Activated T-helper 2 cell treated with anti-CD3 and anti-CD28 coated beads, Interferon-gamma antibody, Interleukin-2, Interleukin-4, amounts not matched to agents 10 μg/mL and 5 μg/mL and 100 μg/mL, durations not matched to agents 14 hours and 24 hours and 36 hours (primary cell): ENCODE measurements at places on chromosomes 5 and 9.
A peak's percentile ranks its signal among the peaks of the same experiment; 100 is the strongest.

DNA sequence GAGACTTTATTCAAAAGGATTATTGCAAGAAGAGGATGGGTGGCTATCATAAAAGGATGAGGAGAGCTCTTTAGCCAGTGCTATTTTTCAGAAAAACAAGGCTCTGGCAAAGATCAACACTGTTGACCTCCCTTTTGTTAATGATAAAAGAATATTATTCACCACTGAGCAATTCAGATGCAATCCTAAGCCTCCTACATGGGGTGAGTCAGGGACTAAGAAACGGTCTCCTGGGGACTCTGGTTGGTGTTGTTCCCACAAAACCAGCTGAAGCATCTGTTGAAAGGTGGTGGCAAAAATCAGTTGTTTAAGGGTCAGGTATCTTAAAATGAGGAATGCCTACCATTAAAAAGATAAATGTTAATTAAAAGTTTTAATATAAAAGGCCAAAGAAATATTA is 7.7 kb upstream of the GCNT1 start:
- H3K27me3 ChIP-seq, result no peaks in the 10 kb centered on the region
- H3K4me1 ChIP-seq, result peaks cover 37% of the 10 kb centered on the region
- no peak overlapping the region for H3K27ac ChIP-seq
- H3K4me3 ChIP-seq, result no peak overlapping the region
- H3K36me3 ChIP-seq, result peaks cover 34% of the 10 kb centered on the region

DNA sequence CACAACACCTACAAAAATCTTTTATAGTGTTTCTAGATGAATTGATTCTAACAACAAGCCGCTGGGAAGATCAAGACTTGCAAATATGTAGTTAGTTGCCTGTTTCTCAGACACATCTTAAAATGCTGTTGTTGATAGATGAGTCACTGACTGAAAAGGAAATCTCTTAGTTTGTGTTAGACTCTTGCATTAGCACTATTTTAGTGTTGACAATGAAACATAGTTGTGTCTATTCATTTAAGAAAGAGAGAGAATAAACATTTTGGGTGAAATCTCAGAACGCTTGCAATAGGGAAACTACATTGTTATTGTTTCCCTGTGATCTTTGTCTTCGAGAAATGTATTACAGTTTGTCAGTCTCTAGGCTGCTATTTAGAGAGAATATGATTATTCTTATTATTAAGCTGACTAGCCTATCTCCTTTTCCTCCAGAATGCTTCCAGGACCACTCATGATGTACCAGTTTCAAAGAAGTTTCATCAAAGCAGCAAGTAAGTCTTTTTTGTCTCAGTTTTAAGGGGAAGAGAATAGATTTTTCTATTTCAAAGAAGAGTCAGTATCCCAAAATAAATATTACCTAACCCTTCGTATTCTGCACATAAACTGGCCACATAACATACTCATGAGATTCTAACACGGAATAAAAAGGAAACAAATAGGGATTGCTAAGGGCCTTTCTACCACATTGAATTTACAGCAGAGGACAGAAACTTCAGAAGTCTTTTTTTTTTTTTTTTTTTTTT is 285.6 kb downstream of the ARHGAP26 start:
- H3K27ac ChIP-seq, result peak overlapping the region; percentile 96
- H3K4me1 ChIP-seq, result peaks cover 72% of the 10 kb centered on the region
- H3K4me3 ChIP-seq, result no peak overlapping the region
- no peaks in the 10 kb centered on the region for H3K27me3 ChIP-seq

DNA sequence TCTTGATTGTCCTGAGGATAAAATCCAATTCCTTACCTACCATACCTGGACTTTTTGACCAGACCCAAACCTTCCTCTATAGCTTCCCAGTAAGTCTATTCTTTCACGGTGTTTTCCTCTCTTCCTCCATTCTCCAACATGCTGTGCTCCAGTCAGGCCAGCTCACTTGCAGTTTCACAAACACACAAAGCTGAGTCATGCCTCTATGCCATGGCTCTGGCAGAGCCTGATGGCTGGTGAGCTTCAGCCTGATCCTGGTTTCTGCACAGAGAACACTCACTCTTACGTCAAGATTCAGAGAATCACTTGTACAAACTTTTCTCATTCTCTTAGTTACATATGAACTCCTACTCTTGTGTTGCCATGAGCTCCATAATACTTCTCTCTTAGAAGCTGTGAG is 27.7 kb upstream of the PAX5 start:
- H3K27me3 ChIP-seq, result peaks cover 41% of the 10 kb centered on the region
- no peak overlapping the region for H3K27ac ChIP-seq
- DNase-seq, result no peak
- no peaks in the 10 kb centered on the region for H3K36me3 ChIP-seq

GRCh38 chr5:91194824-91195381 is 188.2 kb downstream of the ARRDC3 start:
- no peak for DNase-seq
- peaks cover 3% of the 10 kb centered on the region for H3K4me1 ChIP-seq
- H3K27ac ChIP-seq, result no peak overlapping the region
- no peak overlapping the region for H3K4me3 ChIP-seq

DNA sequence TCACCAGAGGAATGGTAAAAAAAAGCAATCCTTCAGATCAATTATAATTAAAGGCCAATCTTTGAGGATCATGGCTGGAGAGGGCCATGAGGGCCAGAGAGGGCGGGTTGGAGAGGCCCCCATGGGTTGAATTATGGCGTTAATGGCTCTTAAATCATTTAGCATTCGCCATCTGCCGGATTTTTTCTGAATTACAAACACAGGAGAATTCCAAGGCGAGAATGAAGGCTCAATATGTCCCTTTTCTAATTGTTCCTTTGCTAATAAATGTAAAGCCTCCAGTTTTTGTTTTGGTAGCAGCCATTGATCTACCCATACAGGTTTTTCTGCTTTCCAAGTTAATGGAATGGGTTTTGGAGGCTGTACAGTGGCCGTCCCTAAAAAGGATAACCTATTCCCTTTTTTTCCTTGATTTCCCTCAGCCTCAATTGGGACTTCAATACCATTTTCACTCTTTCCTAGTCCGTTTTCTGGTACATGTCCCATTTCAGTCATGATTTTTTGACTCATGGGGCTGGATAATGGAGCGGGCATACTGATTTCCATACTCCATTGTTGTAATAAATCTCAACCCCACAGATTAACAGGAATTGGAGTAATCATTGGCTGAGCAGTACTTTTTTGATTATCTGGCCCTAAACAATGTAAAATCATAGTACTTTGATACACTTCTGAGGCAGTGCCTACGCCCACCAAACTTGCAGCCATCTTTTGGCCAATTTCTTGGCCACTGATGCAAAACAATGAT is 6.7 kb upstream of the TMEM141 start:
- no peak for DNase-seq
- H3K27me3 ChIP-seq, result peaks cover 30% of the 10 kb centered on the region
- no peaks in the 10 kb centered on the region for H3K36me3 ChIP-seq

- H3K27ac ChIP-seq, result no peak overlapping the region
- H3K27me3 ChIP-seq, result peaks cover 9% of the 10 kb centered on the region
- peaks cover 2% of the 10 kb centered on the region for H3K36me3 ChIP-seq
- no peak for DNase-seq
These were observed 14.0 kb upstream of the CFAP95 start for GRCh38 chr9:69806627-69807026.

GRCh38 chr5:96835791-96836191 is 28.0 kb upstream of the ERAP1 start:
- H3K4me1 ChIP-seq, result peaks cover 2% of the 10 kb centered on the region
- no peak overlapping the region for H3K4me3 ChIP-seq
- H3K36me3 ChIP-seq, result no peaks in the 10 kb centered on the region
- H3K27me3 ChIP-seq, result peaks cover 16% of the 10 kb centered on the region
- H3K27ac ChIP-seq, result no peak overlapping the region

DNA sequence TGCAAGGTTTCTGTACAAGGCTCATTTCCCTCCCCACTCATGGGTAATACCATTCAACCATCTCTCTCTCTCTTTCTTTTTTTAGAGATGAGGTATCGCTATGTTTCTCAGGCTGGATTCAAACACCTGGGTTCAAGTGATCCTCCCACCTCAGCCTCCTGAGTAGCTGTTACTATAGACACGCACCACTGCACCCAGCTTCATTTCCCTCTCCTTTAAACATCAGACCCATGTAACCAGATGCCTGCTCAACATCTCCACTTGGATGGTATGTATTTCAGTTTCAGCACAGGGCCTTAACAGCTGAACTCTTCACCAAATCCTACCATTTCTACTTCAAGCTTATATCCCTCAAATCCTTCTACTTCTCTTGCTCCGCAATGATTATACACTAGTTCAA is 117.4 kb downstream of the SSBP2 start:
- H3K27me3 ChIP-seq, result no peaks in the 10 kb centered on the region
- no peak for DNase-seq
- peaks cover 18% of the 10 kb centered on the region for H3K36me3 ChIP-seq
- H3K27ac ChIP-seq, result no peak overlapping the region

DNA sequence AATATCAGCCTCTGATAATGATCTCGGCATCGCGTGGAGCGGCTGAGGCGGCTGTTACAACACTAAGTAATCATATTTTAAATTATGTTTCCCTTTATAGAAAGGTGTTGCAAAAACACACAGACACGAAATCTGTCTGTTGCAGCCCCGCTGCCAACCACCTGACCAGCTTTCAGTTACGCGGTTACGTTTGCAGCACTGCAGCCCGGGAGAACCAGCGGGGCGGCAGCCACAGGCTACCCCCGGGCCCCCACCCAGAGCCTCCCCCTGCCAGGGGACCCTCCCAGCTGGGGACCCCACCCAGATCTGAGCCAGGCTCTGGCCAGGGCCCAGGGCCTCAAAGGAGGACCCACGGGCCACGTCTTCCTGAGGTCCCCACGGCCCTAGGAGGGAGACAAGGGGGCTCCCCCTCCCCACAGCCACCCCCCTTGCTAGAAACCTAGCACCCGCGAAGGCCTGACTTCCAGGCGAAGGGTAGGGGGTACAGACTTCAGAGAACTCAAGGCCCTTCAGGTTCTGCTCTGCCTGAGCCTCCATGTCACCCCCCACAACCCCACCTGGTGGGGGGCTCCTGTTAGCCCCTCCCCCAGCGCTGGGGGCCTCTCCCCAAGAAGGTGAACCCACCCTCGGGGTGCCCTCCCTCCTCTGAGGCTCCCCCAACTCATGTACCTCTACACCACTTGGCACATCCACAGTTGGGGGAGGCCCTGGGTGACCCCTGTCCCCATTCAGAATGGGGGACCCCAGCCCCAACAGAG is 6.0 kb downstream of the NACC2 start:
- no peaks in the 10 kb centered on the region for H3K4me1 ChIP-seq
- H3K4me3 ChIP-seq, result no peak overlapping the region
- no peak overlapping the region for H3K27ac ChIP-seq
- no peak for DNase-seq

DNA sequence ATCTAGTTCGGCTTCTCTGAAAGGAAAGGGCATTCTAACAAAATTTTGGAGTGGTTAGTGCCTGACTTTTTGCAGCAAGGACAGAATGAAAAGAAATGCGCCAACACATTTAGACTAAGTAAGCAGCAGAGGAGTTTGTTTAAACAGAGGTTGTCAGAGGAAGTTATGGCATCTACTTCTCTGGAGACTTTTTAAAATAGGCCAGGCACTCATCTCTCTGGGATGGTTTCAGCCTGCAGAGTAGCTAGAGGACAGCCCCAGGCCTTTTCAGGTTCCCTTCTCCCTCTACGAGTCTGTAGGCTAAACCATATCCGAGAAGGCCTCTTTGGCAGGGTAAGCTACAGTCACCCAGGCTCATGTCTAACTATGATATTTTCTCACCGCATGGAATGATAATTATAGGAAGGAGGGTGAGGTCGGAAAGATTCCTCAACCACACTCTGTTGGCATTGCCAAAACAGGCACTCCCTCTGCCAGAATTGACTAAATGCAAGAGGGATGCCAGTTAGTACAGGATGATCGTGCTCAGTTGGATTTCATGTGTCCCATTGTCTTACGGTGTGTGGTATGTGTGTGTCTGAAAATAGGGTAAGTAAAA is 1.4 kb upstream of the CTXN3 start:
- H3K4me3 ChIP-seq, result no peak overlapping the region
- peaks cover 6% of the 10 kb centered on the region for H3K27me3 ChIP-seq
- no peaks in the 10 kb centered on the region for H3K4me1 ChIP-seq
- no peak overlapping the region for H3K27ac ChIP-seq
- no peaks in the 10 kb centered on the region for H3K36me3 ChIP-seq

- H3K4me3 ChIP-seq, result no peak overlapping the region
- no peak for DNase-seq
- no peak overlapping the region for H3K27ac ChIP-seq
These were observed 36.5 kb upstream of the SH3PXD2B start for GRCh38 chr5:172490514-172491461.

DNA sequence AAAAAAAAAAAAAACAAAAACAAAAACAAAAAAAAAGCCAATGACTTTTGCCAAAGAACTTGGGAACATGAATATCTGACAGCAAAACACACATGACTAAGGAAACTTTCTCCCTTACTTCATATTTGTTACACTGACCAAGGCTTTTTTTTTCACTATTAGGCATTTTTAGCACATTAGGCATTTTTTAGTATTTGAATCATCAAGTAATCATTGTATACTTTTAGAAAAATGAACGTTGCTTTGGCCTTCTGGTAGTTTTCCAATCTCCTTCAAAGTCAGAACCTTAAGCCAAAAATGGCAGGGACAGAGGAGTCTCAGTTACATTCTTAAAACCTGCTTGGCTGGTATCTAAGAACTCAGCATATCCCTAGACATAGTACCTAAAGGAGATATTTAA is 19.3 kb downstream of the NREP start:
- no peak for DNase-seq
- peaks cover 57% of the 10 kb centered on the region for H3K4me1 ChIP-seq
- no peak overlapping the region for H3K27ac ChIP-seq
- H3K36me3 ChIP-seq, result peaks cover 25% of the 10 kb centered on the region
- H3K4me3 ChIP-seq, result no peak overlapping the region

GRCh38 chr9:91865041-91865440 is 85.0 kb downstream of the ROR2 start:
- H3K36me3 ChIP-seq, result no peaks in the 10 kb centered on the region
- no peak overlapping the region for H3K27ac ChIP-seq

- H3K27ac ChIP-seq, result peak overlapping the region; percentile 89
- H3K36me3 ChIP-seq, result peaks cover 3% of the 10 kb centered on the region
- H3K27me3 ChIP-seq, result peaks cover 4% of the 10 kb centered on the region
These were observed 47.7 kb upstream of the GLRX start for GRCh38 chr5:95870105-95870672.

- no peaks in the 10 kb centered on the region for H3K27me3 ChIP-seq
- DNase-seq, result no peak
- peaks cover 14% of the 10 kb centered on the region for H3K4me1 ChIP-seq
- no peak overlapping the region for H3K27ac ChIP-seq
- H3K4me3 ChIP-seq, result no peak overlapping the region
- peaks cover 3% of the 10 kb centered on the region for H3K36me3 ChIP-seq
These were observed 71.6 kb downstream of the LRRC70 start for GRCh38 chr5:62650197-62650596.

DNA sequence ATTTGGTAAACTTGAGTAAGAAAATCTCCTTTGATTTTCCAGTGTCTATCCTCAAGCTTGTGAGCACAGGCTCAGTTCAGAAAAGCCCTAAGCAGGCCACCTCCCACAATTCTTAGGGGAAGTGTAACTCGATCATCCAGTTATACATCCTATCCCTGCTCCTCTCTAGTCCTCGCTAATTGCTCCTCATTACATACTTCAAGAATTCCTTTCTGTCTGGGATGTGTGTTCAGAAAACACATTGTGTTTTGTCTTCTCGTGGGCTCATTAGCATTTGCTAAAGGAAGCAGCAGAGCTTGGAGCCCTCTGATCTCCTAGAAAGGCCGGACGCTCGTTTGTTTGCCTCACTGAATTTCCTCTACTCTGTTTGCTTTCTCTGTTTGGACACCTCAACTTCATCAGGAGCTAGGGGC is 268.2 kb upstream of the RFX3 start:
- H3K4me1 ChIP-seq, result no peaks in the 10 kb centered on the region
- no peak overlapping the region for H3K27ac ChIP-seq
- H3K4me3 ChIP-seq, result no peak overlapping the region
- no peaks in the 10 kb centered on the region for H3K27me3 ChIP-seq
